ENCODE measurements at places on chromosomes 4 and X.

GRCh38 chr4:186159613-186160012 is 31.8 kb upstream of the CYP4V2 start:
- no peak for DNase-seq

- DNase-seq, result no peak
Measured at GRCh38 chr4:175062183-175062592, 144.0 kb downstream of the ADAM29 start.

DNA sequence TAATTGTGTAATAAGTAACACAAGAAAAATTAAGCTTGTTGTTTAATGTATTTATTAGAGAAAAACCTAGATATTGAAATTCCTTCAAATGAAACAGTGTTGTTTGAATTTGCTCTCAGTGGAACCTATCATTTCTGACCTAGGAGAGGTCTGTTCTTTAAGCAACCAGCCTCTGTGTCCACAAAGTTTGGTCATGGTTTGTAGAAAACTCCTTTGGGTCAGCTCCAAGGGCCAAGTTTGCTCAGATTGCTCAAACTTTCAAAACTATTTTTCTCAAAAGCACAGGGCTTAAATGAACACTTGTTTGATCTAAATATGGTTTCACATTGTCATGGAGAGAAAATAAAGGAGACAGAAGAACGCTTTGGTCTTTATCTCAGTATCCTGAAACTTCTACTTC is 29.6 kb upstream of the RPL34 start:
- DNase-seq, result no peak

- DNase-seq, result no peak
Measured at GRCh38 chrX:9249051-9249846, 215.3 kb upstream of the FAM9B start.

GRCh38 chr4:87030755-87031441 is 96.1 kb downstream of the AFF1 start:
- DNase-seq, result no peak

DNA sequence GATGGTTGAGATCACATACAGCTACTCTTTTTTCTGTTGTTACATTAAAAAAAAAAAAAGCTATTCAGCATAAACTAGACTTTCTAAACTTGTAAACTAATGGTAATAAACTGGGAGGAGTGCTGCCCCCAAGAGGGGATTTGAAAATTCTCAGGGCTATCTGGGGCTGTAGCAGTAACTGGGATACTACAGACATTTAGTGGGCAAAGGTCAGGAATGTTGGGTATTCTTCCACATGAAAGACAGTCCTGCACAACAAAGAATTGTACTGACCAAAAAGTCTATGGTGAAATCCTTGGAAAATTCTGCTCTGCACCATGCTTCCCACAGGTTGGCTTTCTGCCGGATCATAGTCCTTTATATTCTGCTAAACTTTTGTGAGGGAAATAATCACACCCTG is 232.6 kb upstream of the BOD1L1 start:
- no peak for DNase-seq

GRCh38 chrX:20434986-20435385 is 168.3 kb upstream of the RPS6KA3 start:
- no peak for DNase-seq

DNA sequence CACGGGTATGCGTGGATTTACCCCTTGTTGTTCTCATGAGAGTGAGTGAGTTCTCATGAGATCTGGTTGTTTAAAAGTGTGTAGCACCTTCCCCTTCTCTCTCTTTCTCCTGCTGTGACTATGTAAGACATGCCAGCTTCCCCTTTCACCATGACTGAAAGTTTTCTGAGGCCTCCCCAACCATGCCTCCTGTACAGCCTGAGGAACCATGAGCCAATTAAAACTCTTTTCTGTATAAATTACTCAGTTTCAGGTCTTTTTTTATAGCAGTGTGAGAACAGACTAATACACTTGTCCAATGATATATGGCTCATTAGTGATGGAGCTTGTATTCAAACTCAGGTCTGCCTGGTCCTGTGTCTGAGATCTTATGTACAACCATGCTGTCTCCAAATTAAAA is 28.5 kb upstream of the RTL3 start:
- no peak for DNase-seq

- DNase-seq, result no peak
Measured at GRCh38 chrX:1741816-1742394, 127.0 kb downstream of the ASMT start.

DNA sequence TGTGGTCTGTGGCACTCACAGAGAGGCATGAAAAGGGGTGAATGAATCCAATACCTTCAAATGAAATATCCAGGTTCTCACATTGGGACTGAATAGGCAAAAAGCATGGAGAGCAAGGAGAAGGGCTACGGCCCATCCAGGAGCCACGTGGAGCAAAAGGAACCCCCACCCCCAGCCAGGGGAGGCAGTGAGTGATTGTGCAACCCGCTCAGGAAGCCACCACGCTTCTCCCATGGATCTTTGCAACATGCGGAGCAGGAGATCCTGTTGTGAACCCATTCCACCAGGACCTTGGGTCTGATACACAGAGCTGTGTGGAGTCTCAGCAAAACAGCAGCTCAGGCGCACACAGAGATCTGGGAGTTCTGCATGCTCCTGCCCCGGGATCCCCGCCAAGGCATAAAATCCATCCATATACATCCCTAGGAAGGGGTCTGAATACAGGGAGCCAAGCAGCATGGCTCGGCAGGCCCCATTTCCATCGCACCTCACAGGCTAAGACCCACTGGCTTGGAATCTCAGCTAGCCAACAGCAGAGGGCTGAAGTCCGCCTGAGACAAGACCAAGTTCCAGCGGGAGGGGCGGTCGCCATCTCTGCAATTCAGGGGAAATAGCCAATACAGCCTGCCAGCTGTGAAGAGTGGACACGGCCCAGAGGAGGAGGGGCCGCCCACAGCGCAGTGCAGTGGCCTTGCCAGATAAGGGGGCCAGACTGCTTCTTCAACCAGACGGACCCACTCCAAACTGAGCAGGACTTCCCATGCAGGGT is 80.2 kb downstream of the FGF16 start:
- no peak for DNase-seq

DNA sequence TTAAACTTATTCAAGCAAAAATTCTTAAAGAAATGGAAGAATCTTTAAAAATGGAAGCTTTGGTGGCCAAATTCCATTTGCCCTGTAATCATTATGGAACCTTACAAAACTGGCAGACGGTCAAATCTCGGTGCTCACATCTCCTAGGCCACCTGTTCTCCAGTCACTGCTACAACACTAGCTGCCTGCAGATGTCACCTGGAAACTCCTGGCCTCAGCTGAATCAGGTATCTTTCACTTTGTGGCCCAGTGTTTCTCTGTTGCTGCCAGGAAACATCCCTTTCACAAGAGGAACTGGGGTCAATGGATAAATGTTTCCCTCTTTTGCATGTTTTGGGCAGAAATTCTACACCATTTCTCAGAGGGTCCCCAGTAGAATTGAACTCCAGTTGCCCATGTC is 4.2 kb upstream of the CXCL3 start:
- no peak for DNase-seq

- no peak for DNase-seq
Measured at GRCh38 chr4:77076889-77077635, 1.3 kb upstream of the CCNI start.

DNA sequence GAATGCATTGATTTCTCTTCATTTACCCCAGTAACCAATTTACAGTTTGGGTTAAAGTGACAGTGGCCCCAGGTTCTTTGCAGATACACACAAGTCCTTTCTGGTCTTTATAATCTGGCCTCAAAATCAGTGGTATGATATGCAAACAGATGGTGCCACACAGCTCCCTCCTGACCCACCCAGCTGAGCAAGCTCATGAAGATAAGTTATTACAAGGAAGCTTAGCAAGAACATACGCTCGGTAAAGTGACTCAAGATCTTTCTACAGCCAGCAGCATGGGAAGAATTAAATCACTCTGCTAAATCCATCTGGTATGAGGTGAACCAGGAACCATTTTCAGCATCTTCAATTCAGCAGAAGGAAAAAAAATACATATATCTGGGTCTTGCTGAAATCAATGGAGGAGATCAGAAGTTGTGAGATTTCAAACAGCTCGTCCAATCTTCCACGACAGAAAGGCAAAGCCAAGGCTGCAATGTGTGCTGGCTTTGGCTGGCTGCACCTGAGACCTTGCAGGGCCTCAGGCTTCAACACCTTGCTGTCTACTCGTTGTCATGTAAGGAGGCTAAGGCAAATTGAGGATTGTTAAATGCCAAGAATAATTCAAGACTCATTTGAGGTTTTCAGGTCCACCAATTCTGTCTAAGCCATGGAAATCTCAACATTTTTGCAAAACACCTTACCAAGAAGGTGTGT is 28.2 kb downstream of the SEL1L3 start:
- DNase-seq, result no peak

DNA sequence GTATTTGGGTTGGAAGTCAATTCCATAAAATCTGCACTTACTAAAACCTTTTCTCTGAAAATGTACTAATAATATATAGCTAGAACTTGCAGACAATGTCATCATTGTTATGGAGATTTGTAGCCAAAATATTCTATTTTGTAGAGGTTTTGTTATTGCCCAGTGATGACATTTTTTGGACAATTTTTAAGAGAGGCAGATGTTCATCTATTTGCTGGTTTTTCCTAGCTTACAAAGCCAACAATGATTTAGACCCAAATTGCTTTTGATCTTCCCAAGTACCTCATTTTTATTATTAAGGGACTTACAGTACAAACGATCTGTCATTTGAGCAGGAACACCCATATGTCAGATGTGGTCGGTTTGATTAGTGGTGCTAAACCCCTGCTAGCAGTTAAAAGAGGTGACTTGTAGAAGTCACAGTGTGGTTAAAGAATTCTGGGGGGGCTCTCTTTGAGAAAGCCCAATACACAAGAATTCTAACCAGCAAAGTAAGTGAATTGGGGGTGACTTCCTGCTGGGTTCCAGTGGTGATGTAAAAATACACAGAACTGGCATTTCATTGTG is 136.2 kb downstream of the KIT start:
- no peak for DNase-seq

DNA sequence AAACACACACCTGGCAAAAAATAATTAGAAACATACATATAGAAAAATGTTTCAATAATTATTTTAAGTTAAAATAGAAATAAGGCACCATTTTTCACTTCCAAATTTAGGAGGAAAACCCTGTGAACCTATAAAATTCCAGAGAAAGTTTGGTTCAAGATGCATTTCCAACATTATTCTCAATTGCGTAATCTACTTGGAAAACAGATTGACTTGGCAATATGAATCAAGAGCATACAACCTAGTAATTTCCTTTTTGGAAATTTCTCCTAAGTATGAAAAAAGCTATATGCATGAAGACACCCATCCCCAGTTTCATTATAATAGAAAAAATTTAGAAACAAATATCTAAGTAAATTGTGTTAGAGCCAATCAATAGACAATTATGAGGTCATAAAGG is 242.9 kb downstream of the IQCM start:
- DNase-seq, result no peak

GRCh38 chr4:18227880-18228279 is 206.3 kb upstream of the LCORL start:
- DNase-seq, result no peak

DNA sequence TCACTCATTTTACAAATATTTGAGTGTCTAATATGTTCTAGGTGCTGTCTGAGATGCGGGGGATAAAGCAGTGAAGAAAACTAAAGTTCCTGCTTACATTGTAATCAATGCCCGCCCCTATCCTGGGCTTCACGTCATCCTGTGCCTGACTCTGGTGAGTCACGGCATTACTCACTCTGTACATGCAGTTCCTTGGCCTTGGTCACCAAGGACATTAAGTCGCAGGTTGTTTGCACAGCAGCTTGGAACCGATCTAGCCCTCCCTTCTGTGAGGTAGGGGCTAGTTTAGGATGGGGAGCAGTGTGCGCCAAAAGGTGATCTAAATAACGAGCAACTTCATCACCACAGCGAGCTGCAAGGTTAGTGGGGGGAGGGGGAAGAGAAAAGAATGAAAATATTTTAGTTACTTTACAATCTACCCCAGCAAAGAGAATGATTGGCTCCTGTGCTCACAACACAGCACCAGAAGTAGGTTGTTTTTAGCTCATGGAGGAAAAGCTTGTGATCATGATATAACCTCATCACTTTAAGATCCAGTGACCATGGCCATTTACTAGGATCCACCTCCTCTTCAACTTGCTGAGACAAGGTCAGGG is 48.0 kb upstream of the HDAC8 start:
- peak; percentile 53 for DNase-seq

- no peak for DNase-seq
Measured at GRCh38 chr4:141815646-141816045, 179.3 kb downstream of the IL15 start.

GRCh38 chrX:31136144-31136611 is 64.3 kb upstream of the FTHL17 start:
- no peak for DNase-seq

DNA sequence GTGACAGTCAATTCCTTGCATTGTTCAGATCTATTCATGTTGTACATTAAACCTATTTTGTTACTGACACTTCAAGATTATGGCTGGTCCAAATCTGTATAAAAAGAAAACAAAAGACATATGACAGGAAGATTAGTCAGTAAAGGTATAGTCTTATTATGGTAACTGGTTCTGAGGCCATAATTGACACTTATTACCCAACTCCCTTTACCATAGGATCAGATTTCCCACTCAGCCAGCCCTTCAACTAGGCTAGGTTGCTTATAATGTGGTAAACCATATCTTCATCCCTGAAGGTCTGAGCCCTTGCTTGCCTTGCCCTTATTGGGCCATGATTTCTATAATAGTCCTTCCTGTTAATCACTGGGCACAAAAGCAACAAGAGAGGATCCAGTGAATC is 289.6 kb downstream of the CXXC4 start:
- DNase-seq, result no peak

- DNase-seq, result no peak
Measured at GRCh38 chr4:144347121-144347520, 206.6 kb upstream of the GYPA start.

GRCh38 chrX:34491126-34491525 is 166.0 kb downstream of the TMEM47 start:
- DNase-seq, result no peak

DNA sequence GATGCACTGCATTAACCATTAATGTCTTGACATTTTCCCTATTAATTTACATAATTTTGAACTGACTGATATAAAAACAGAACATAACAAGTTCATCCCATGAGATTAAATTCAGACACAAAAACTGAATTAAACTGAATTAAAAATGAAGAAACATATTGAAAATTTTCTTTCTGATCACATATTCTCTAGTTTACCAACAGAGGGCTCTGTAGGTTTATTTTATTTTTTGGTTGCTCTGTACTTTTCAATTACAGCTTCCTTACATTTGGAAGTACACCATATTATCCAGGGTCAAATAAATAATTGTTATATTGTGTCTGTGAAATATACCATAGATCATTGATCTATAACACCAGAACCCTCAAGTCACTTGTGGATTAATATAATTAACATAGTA is 27.3 kb upstream of the CT83 start:
- DNase-seq, result no peak

DNA sequence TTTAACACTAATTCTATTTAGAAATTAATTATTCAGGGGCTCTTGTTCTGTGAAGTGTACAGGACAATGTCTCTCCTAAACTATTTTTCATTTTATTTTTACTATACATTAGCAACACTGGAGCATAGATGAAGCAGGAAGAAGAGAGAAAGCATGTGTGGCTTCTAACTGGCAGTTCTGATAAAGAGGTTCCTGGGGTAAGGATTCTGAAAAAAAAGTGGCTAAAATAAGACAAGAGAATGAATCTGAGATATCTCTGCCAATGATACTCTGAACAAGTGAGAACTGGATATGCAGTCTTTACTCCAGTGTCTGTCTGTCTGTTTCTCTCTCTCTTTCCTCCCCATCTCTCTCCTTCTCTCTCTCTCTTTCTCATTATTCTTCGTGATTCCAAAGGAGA is 125.9 kb downstream of the MAML3 start:
- DNase-seq, result no peak

- DNase-seq, result no peak
Measured at GRCh38 chr4:48073567-48074103, 57.1 kb downstream of the NIPAL1 start.

GRCh38 chr4:122898370-122899150 is 23.8 kb downstream of the NUDT6 start:
- DNase-seq, result peak; percentile 68

All from amniotic stem cell (primary cell).